Sigmoid colon (tissue), 7 donors: ENCODE measurements at places on chromosomes 7 and 10. TPM values are rescaled to one million over a fixed set of nuclear protein-coding genes. Genes with fewer than 3 reads are reported as not detected.

GRCh38 chr7:78873117-78873516 lies 580.4 kb downstream of the MAGI2 start:
- no peak for DNase-seq

DNA sequence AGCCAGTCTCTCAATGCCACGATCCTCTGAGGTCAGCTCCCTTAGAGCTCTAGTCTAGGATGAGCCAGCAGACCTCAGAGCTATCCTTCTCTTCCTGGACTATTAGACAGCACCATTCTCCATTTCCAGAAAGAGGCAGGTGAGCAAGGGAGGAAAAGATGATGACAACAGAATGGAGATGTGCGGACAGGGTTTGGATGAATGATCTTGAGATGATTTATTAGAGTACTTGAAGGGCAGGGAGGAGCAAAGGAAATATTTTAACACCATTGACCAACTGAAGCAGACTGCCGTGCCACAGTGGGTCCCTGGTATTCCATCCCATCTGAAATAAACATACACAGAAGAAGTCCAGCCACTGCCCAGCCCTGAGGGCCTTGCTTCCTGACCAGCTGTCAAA lies 94.3 kb downstream of the CFAP58 start:
- DNase-seq = no peak

GRCh38 chr7:104208421-104208780 lies 588 bp upstream of the ORC5 start:
- DNase-seq = no peak

GRCh38 chr10:59865101-59865500 lies 41.3 kb downstream of the CCDC6 start:
- DNase-seq = no peak

- DNase-seq = no peak
Measured at GRCh38 chr7:64667311-64667710, 1.4 kb downstream of the ZNF107 start.

GRCh38 chr10:15427843-15428414 lies 56.8 kb upstream of the FAM171A1 start:
- no peak for DNase-seq

DNA sequence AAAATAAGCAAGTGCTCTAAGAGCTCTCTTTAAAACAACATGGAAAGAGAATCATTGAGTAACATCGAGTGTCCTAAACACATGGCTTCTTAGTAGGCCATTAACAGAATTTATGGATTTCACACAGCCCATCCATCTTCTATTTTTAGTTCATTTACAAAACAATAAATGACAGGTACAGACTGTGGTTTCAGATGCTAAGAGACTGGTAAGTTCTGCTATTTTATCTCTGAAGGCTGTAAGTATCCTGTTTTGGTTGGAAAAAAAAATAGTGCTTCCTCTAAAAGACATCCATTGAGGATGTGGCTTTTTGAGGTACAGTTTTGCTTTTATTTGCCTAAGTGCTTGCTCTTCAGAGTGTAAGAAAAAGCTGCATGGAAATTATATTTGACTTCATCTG lies 27.4 kb upstream of the GNAI1 start:
- DNase-seq = no peak

DNA sequence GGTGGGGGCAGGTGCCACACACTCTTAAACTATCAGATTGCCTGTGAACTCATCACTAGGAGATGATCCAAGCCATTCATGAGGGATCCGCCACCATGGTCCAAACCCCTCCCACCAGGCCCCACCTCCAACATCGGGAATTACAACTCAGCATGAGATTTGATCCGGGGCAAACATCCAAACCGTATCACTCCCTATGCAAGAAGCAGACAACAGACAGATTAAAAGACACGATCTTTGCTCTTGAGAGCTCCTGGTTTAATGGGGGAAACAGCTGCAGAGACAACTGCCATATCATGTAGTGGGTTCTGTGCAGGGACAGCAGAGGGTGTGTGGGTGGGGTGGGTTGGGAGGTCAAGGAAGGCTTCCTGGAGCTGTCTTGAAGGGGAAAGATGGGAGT lies 123.6 kb downstream of the EMX2 start:
- DNase-seq = no peak

GRCh38 chr7:134855442-134855841 lies 76.0 kb downstream of the CALD1 start:
- DNase-seq = no peak

DNA sequence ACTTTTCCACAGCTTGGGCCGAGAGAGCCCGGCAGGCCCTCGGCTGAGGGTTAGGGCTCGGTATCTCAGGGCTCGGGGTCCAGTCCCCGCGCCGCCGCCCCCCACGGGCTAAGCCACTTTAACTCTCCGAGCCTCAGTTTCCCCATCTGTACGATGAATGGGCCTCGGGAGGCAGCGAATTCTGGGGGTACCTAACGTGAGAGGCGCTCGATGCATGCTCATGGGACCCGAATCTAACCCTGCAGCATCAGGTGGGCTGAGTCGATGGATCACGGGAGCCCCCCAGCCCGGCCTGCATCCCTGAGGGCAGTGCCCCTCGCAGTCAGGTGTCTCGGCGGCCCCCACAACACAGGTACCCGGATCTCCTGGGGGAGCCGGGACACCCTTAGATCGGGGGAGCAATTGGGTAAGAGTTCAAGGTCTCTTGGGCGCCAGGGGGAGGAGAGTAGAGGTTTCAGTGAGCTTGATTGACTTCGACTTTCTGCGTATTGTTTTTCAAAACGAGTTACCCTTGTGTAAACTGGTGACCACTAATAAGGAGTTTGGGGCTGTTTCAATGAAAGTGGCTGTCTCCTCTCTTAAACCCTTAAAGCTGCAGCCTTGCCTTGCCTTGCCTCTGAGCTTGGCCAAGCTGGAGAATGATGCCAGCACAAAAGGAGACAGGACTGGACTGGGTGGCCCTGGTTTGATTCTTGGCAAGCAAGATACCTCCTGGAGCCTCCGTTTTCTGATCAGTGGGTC lies 631 bp downstream of the POR start:
- DNase-seq = peak; percentile 77

- no peak for DNase-seq
Measured at GRCh38 chr10:46104071-46104585, 58.1 kb upstream of the MSMB start.

GRCh38 chr10:70679498-70679897 lies 7.2 kb downstream of the ADAMTS14 start:
- DNase-seq = no peak

- DNase-seq = no peak
Measured at GRCh38 chr10:37826806-37827205, 30.6 kb downstream of the ZNF248 start.

- no peak for DNase-seq
Measured at GRCh38 chr10:69220507-69220906, 375 bp downstream of the HKDC1 start.

- DNase-seq = no peak
Measured at GRCh38 chr7:29445736-29446135, 117.9 kb upstream of the PRR15 start.

- no peak for DNase-seq
Measured at GRCh38 chr10:66591865-66592264, 334.0 kb upstream of the LRRTM3 start.

GRCh38 chr7:83546586-83546985 lies 102.4 kb downstream of the SEMA3E start:
- DNase-seq = no peak

The CALHM3 gene
- not detected for total RNA-seq

The SFTPA2 gene
- not detected for total RNA-seq

The TUBAL3 gene
- total RNA-seq = not detected

The ZC3HAV1 gene
- total RNA-seq = 23.5 TPM

The RBP3 gene
- total RNA-seq = not detected

The TMEM270 gene
- not detected for total RNA-seq

The LMOD2 gene
- not detected for total RNA-seq
